ENCODE measurements at places on chromosomes 4 and X. TPM values are rescaled to one million over a fixed set of nuclear protein-coding genes. Genes with fewer than 3 reads are reported as not detected.

CITED1 gene
- 0.17 TPM for total RNA-seq

TMSB15C gene
- 2.6 TPM for total RNA-seq

HSFX2 gene
- total RNA-seq, result 0.26 TPM

SPANXA1 gene
- total RNA-seq, result not detected

APLN gene
- total RNA-seq, result 0.17 TPM

SPIN4 gene
- total RNA-seq, result 1.3 TPM

TXLNG gene
- 11.6 TPM for total RNA-seq

SLC10A3 gene
- 15.2 TPM for total RNA-seq

MSX1 gene
- 1.3 TPM for total RNA-seq

TEC gene
- total RNA-seq, result 1.5 TPM

GAGE2A gene
- total RNA-seq, result not detected

GPR119 gene
- not detected for total RNA-seq

C4orf36 gene
- total RNA-seq, result 2.8 TPM

DMRTC1B gene
- total RNA-seq, result not detected

VCX2 gene
- total RNA-seq, result not detected

AKAP14 gene
- not detected for total RNA-seq

HMX1 gene
- not detected for total RNA-seq

KLHL2 gene
- 26.1 TPM for total RNA-seq

LONRF3 gene
- total RNA-seq, result 0.33 TPM

HNRNPDL gene
- total RNA-seq, result 161 TPM

HPGD gene
- 0.26 TPM for total RNA-seq

SUPT20HL1 gene
- not detected for total RNA-seq

FANCB gene
- 6.4 TPM for total RNA-seq

FAM120C gene
- total RNA-seq, result 6.9 TPM

ANKRD50 gene
- total RNA-seq, result 21.3 TPM

POU4F2 gene
- total RNA-seq, result not detected

CAMK2D gene
- 196 TPM for total RNA-seq

BEND2 gene
- not detected for total RNA-seq

SSX4 gene
- not detected for total RNA-seq

CLRN2 gene
- total RNA-seq, result not detected

SLC2A9 gene
- 2.3 TPM for total RNA-seq

F8A2 gene
- not detected for total RNA-seq

ARHGEF6 gene
- total RNA-seq, result 20.5 TPM

GLRB gene
- total RNA-seq, result 25.9 TPM

GYPB gene
- total RNA-seq, result not detected

DCAF8L2 gene
- not detected for total RNA-seq

BMX gene
- not detected for total RNA-seq

FGFR3 gene
- total RNA-seq, result 0.33 TPM

FAM149A gene
- 9.4 TPM for total RNA-seq

ZNF157 gene
- total RNA-seq, result 0.17 TPM

JAKMIP1 gene
- total RNA-seq, result not detected

FMR1 gene
- total RNA-seq, result 34.9 TPM

MAGEA2B gene
- total RNA-seq, result not detected

SULT1B1 gene
- total RNA-seq, result not detected

CNKSR2 gene
- 0.33 TPM for total RNA-seq

BTC gene
- total RNA-seq, result 3.1 TPM

JADE3 gene
- 4.1 TPM for total RNA-seq

TMEM271 gene
- total RNA-seq, result not detected

STS gene
- total RNA-seq, result 5.0 TPM

PHOX2B gene
- not detected for total RNA-seq

ENPP6 gene
- total RNA-seq, result 0.17 TPM

KDR gene
- total RNA-seq, result 0.26 TPM

RHOH gene
- total RNA-seq, result not detected

RBM47 gene
- total RNA-seq, result 1.8 TPM

ARMCX1 gene
- 70.4 TPM for total RNA-seq

KIT gene
- 0.50 TPM for total RNA-seq

DGKK gene
- not detected for total RNA-seq

FAM193A gene
- total RNA-seq, result 7.4 TPM
